ENCODE measurements at places on chromosomes 7 and 10.

DNA sequence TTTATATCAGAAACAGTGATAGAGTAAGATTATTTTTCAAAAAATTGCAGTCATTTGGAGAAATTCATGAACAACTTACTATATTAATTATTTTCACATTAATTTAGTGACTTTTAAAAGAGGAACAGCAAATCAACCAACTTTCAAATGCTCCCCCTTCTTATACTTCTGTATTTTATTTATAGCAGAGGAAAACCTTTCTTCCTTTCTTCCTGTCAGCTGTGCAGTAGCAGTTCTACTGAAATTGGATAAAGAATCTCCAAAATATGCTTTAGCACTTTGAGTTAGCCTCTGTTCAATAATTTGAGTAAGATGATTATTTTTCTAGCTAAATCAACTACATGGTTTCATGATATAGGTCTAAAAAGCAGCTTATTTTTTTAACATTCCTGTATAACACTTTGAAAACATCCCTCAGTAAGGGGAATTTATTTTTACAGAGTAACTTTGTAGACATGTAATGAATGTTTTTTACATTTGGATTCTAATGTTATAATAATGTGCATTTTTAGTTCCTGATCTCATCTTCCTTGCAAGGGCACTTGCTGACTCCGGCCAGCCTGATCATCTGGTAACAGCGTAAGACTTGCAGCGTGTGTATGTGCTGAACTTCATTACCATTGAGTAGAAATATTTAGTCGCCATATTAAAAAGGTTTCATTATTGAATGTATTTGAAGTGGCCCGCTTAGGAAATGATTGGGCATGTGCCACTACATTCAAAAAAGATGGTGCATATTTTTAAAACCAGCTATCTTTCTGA is 158.3 kb upstream of the HDAC9 start:
- DNase-seq, result no peak

DNA sequence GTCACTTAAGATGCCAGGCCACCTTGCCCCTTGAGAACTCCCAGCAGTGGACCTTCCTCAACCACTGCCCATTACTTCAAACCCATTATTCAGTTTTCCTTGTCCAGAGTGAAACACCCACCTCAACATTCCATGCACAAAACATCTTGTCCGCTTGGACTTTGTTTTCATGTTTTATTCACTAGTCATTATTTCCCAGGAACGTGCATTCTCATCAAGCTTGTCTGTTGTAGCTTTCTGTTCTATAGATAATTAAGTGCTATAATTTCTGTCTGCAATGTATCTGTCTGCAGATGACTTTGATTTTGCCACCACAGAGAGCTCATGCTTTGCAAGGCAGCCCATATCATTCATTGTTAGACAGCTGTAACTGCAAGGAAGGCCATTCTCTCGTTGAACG is 117.4 kb downstream of the RAB18 start:
- DNase-seq, result no peak

- DNase-seq, result no peak
These were observed 288.7 kb downstream of the LRMDA start for GRCh38 chr10:75720157-75720556.

GRCh38 chr10:119375574-119376272 is 166.8 kb downstream of the RGS10 start:
- no peak for DNase-seq

DNA sequence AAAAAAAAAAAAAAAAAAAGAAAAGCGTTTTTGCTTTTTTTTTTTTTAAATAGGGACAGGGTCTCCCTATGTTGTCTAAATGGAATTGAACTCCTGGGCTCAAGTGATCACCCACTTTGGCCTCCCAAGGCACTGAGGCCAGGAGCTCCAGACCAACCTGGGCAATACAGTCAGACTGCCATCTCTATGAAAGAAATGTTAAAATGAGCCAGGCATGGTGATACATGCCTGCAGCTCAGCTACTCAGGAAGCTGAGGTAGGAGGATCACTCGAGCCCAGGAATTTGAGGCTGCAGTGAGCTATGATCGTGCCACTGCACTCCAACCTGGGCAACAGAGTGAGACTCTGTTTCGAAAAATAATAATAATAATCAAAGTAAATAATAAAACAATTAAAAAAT is 16.5 kb upstream of the LMTK2 start:
- no peak for DNase-seq

DNA sequence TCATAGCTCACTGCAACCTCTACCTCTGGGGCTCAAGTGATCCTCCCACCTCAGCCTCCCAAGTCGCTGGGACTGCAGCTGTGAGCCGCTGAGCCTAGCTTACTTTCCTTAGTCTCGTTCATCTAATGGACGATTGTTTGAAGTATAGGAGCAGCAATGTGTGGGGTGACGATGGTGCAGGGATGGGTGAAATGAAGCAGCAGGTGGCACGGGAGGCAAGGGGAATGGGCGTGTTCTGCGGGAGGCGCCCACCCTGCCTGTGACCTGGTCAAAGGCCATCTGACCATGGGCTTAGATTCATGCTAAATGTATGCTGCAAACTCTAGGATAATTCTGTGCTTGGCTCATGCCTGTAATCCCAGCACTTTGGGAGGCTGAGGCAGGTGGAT is 210.7 kb downstream of the MAD1L1 start:
- no peak for DNase-seq

All from brain microvascular endothelial cell (primary cell).